NAMALWA (cell line): ENCODE measurements at places on chromosomes 1 and 21.

- DNase-seq = no peak
Measured at GRCh38 chr1:176051402-176051801, 155.7 kb downstream of the COP1 start.

- DNase-seq = no peak
Measured at GRCh38 chr1:20125100-20125499, 5.8 kb upstream of the PLA2G2D start.

- DNase-seq = no peak
Measured at GRCh38 chr1:22875841-22876240, 96.8 kb downstream of the LACTBL1 start.

GRCh38 chr21:18058731-18059398 lies 185.8 kb upstream of the CHODL start:
- DNase-seq = no peak

DNA sequence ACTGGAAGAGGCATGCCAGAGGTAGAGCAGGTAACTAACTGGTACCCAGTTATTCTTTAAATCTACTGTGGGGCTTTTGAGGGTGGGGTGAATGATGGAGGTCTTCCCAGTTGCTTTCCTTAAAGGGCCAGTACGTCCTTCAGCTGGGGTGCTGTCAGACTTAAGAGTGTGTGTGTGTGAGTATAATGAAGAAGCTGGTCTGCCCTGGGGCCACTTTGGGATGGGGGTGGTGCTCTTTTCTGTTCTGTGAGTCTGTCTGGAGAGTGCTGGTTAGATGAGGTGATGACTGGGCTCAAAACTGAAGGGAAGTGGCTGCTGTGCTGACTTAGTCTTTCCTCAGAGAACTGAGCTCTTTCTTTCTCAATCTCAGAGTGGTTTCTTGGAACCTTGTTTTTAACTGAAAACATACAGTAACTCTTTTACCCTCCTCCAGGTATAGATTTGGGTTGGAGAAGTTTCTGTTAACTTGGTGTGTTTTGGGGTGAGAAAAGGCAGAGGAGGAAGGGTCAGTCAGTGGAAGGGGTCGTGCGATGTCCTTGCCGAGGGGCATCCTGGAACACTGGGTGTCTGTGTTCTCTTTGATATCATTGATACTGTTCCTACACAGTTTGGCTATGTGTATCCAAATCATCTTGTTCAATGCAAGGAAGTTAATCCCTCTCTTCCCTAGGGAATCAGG lies 746 bp downstream of the MACF1 start:
- no peak for DNase-seq

GRCh38 chr1:210362526-210362925 lies 33.8 kb downstream of the HHAT start:
- no peak for DNase-seq

DNA sequence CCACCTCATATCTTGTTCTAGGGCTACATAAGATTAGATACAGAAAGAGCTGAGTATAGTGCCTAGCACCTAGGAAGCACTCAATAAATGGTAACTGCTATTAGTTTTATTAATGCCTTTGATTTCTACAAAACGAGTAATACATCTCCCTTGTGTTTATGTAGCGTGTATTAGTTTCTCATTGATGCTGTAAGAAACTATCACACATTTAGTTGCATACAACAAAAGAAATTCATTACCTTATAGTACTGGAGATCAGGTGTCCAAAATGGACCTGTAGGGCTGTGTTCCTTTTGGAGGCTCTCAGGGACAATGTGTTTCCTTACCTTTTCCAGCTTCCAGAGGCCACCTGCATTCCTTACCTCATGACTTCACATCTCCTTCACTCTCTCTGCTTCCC lies 961 bp upstream of the ERO1B start:
- no peak for DNase-seq

DNA sequence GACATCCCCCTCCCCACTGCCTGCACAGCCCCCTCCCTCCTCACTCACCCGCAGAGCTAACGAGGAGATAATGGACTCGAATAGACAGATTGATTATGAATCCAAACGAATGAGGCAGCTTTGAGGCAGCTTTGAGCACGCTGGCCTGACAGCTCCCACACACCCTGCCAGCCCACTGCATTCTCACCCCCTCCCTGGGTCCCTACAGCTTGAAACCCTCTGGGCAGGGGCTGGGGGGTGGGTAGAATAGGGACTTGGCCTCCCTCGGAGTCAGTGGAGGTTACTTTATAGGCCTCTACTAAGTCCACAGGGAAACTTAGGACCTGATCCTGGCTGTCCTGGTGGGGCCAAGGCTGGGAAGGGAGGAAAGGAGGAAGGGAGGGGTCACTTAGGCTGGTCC lies 1.9 kb downstream of the NTRK1 start:
- no peak for DNase-seq

- DNase-seq = no peak
Measured at GRCh38 chr1:109923946-109924275, 13.3 kb downstream of the CSF1 start.
